Stimulated activated CD8-positive, alpha-beta memory T cell treated with anti-CD3 and anti-CD28 coated beads, Interleukin-12 subunit alpha, Interleukin-12 subunit beta, amount 100 ng/mL, for 4 hours (primary cell): ENCODE measurements at places on chromosomes 3 and 15.

GRCh38 chr3:133834621-133835417, 29.2 kb downstream of the SRPRB start:
- no peak for DNase-seq

GRCh38 chr3:148856384-148856783, 8.7 kb upstream of the CPA3 start:
- DNase-seq, result no peak

DNA sequence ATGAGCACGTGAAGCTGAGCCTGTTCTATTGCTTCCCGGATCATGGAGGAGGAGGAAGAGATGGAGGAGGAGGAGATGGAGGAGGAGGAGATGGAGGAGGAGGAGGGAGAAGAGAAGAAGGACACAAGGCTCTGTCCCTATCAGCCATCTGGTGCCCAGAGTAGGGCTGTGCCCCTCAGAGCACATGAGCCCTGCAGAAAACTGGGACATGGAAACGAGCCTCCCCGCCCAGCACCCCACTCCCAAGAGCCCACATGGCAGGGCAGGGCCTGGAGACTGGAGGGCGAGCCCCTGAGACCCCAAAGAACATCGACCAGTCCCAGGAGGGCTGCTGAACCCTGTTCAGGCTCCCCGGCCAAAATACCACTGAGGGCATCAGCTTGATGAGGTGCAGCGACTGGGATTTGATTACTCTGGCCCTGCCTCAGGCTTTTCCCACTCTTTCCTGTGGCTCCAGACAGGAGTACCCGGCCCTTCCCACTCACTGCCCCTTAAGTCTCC, 285.6 kb downstream of the UACA start:
- DNase-seq, result no peak

GRCh38 chr3:100004931-100005330, 109.4 kb downstream of the FILIP1L start:
- no peak for DNase-seq

GRCh38 chr15:69525543-69525942, 72.9 kb downstream of the RPLP1 start:
- no peak for DNase-seq

DNA sequence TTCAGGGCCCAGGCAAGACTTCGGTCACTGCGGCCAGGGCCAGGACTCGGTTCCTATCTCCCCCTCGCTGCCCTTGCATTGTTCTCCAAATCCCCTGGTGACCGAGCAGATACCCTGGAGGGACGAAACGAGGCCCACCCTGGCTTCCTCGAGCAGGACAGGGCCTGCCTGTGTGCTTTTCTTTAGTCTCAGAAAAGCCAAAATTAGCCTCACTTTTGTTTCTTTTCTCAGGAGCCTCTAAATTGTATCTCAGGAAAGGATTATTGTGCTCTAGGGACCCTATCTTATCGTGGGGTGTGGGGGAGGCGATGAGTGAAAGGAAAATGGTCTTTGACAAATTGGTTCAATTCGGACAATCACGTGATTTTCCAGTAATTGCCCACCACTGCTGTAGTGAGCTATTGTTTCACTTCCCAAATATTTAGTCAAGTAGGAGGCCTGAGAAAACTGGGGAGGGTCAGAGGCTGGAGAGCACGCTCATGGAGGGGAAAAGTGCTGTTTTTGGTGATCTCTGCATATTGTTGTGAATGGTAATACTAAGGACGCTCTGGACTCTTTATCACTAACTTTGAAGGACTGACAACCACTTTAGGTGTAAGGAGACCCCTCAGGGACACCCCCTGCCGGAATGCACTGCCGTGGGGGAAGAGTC, 61.6 kb downstream of the TMEM44 start:
- no peak for DNase-seq

DNA sequence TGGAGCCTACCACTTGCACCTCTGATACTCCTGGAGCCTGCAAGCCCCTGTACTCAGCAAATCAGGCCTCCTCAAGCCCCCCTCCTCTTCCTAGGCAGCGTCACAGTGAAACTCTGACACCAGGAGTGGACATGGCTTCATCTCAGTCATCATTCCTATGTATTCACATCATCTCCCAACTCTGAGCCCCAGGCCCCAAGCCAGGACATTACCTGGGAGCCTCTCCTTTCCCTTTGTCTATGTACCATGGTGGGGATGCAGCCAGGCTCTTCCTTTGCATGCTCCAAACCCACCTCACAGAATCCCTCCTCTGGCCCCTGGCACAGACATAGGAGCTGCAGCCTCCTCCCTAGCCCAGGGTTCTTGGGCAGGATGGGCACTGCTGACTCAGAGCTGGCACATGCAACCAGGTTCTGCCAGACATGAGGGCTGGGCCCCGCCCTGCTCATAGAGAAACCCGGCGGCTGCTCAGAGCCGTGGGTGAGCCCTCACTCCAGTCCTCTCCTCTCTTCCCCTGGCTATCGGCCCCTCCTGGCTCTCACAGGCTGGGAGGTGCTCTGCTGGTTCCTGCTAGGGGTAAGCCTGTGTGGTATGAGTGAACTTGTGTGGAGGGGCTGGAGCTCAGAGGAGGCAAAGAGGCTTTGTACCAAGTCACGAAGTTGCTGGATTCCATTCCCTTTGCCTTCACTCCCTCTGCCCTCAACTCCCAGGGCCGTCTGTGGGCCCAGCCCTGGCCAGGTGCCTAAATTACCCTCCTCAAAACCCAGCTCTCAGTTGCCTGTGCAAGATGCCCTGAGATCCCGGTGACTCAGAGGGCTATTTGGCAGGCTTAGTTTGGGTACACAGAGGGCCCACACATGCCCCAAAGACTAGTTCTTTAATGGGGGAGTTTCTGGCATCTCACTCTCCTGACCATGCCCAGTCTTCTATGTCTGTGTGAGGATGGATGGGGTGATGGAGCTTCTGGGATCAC, 1.9 kb upstream of the PLCD1 start:
- no peak for DNase-seq

DNA sequence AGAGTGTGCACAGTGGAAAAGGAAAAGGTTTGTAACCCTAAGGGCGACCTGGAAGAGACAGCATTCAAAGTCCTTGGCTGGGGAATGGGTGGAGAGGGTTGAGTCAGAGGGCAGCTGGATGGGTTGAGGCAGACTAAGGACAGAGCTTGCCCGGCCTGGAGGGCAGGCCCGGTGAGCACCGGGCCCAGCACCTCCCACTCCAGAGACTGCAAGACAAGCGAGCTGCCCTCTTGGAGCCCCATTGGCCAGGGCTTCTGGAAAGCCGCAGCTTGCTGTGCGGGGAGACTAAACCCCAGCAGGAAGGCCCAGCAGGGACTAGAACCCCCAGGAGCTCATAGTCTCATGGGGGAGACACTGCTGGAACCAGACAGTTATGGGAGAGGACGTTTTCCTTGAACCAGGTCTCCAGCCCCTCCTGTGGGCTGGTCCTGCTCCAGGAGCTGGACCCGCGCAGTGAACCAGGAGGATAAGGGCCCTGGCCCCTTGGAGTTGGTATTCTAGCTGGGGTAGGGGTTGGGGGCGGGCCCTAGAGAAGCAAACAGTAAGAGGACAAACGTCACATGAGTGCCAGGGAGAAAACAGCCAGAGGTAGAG, 59.1 kb downstream of the RGMA start:
- no peak for DNase-seq

DNA sequence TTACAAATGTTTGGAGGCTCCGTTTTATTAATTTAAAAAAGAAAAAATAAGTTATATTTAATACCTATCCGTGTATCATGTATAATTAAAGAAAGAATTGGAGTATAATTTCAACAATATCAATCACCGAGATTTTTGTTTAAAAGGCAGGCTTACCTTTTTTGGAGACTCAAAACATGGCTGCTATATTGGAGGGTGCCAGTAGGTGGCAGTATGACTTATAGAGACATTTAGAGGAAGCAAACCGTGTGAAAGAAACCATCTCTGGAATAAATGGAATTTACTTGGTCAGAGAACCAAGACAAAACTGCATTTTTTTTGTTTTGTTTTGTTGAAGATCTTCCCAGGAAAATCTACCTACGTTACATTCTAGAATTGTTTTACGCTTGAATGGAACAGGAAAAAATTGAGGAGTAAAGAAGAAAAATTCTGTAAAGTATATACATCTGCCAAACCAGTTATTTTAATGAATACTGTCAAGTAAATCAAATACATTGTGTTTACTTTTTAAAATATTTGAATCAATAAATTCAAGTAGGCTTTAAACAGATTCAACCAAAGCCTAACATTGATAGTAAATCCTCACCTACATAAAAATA, 802.6 kb upstream of the ALCAM start:
- DNase-seq, result no peak

GRCh38 chr3:43146599-43146998, 40.7 kb upstream of the POMGNT2 start:
- no peak for DNase-seq

DNA sequence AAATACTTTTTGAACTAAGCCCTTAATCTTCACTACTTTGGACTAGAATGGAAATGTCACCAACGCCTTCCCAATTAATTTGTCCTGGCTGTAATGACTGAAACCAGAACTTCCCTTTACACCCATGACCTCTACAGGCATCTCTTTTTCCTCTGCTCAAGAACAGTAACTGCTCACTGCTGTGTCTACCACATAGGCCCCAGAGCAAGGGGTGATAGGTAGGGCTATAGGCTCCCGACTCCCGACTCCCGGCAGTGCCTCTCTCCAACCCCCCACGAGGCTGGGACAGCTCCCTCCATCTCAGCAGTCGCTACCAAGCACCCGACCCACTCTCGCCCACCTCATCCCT, 384 bp upstream of the LEKR1 start:
- DNase-seq, result no peak

GRCh38 chr3:155944081-155944480, 73.6 kb downstream of the GMPS start:
- DNase-seq, result no peak

DNA sequence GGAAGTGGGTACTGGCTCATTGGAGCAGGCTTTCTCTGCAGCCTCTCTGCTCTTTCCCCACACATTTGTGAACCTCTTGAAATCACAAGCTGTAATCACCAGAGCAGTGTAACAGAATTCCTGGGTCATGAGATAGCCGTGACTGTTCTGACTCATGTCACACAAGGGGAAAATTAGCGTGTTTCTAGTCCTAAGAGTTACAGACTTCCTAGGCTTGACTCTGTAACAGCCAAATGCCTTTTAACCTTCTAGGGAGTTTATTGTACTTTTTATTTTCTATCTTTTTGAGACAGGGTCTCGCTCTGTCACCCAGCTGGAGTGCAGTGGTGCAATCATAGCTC, 54.7 kb upstream of the TRAK1 start:
- DNase-seq, result no peak

DNA sequence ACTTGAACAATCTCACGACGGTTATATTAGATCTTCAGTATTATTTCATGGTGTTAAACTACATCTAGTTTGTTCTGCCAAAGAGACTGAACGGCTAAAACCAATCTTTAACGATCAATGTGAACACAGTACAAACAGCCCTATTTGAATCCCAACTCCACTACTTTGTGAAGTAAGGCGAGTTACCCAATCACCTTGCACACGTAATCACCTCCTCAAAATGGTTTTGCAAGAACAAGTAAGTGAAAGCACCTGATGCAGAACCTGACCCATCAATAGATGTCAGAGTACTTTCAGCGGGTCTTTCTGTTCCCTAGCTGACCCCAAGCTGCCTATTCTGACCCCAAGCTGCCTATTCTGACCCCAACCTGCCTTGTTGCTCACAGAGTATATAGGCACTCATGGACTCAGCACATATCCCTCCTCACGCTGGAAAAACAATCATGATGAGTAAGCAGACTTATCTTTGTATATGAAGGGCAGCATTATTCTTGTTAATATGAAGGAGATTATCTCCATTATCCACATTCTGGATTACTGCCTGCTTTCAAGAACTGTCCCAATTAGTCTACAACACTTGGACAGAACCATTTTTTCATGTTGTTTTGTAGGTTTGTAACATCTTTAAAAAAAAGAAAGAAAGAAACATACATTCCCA, 3.7 kb downstream of the KPNA1 start:
- no peak for DNase-seq

GRCh38 chr15:62791694-62792093, 250.9 kb upstream of the TPM1 start:
- DNase-seq, result no peak

DNA sequence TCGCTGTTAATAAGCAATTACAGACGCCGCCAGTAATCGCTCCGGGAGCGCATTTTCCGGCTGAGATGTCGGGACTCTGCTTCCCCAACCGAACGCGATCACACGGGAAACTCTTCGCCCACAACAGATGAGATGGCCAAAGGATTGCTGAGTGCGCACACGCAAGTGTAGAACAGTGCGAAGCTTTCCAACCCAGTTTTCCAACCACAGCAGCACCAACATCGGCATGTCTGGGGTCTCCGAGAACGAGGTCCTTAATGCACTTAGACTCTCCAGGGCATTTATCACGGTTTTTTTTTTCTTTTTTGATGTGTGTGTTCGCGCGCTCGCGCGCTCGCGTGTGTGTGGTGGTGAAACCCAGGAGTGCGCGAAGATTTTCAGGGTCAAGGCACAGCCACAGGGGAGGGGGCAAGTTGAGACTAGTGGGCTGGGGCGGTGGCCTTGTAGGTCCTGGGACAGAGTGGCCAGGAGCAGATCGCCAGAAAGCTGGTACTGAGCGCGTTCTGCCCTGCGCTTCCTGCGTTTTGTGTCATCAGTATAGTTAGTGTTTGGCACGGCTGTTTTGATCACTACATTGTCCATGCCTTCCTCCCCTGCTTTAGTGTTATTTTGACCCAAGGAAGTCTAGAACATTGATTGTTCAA, 1.8 kb upstream of the EOMES start:
- DNase-seq, result no peak

GRCh38 chr15:70376929-70377691, 279.4 kb upstream of the TLE3 start:
- DNase-seq, result no peak

DNA sequence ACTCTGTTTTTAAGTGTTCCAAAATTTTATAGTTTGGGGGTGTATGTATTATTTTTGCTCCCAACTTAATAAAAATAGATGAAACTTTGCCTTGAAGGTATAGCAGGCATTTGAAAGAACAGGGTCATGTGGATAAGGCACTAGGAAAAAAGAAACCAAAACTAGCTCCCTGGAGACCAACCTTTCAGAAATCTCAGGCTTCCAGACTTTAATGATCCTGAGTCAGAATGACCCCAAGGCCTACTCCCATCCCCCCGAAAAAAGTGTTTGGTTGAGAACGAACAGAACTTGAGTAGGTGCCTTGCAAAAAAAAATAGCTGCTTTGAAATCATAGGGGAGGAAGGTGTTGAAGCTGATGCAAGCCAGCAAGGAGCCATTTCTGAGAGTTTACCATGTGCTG, 309.5 kb downstream of the THSD4 start:
- no peak for DNase-seq

- no peak for DNase-seq
Observed at GRCh38 chr3:148510561-148510960, 187.1 kb upstream of the AGTR1 start.

DNA sequence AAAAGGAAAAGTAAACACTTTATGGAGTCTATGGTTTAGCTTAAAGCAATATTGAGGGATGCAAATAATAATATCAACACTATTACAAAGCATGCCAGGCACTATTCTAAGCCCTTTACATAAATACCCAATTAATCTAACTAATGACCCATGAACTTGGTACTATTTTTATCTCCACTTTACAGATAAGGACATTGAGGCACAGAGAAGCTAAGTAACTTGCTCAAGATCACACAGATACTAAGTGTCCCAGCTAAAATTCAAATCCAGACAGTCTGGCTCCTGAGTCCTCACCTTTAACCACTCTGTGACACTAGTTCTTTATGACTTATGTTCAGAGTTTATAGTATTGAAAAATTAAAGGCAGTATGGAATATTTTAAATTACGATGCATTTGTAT, 5.6 kb downstream of the MBD4 start:
- DNase-seq, result no peak
